ENCODE measurements at places on chromosomes 16 and 17.

GRCh38 chr16:66007717-66008116, 358.8 kb upstream of the CDH5 start:
- no peak for DNase-seq

GRCh38 chr17:38732376-38733281, 2.5 kb downstream of the CISD3 start:
- DNase-seq, result no peak

GRCh38 chr16:88711750-88712340, 5.5 kb downstream of the CTU2 start:
- DNase-seq, result no peak

- DNase-seq, result no peak
Observed at GRCh38 chr16:62755938-62756337, 719.7 kb upstream of the CDH8 start.

- no peak for DNase-seq
Observed at GRCh38 chr16:1645914-1646525, 32.1 kb upstream of the JPT2 start.

DNA sequence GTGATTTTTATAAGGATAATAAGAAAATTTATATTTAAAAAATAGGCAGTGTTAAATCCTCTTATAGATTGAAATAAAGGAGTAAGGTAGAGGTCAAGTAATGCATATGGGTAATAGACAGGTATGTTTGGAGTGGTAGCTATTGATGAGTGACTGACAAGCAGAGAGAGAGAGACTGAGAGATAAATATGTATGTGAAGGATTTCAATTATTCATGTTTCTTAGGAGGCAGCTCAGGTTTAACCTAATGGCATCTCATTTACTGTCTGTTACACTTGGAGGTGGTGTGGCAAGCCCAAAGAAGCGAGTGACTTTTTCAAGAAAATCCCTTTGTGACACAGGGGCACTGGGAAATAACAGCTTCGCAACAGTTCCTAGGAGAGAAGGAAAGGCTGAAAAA, 120.2 kb downstream of the KIF2B start:
- no peak for DNase-seq

DNA sequence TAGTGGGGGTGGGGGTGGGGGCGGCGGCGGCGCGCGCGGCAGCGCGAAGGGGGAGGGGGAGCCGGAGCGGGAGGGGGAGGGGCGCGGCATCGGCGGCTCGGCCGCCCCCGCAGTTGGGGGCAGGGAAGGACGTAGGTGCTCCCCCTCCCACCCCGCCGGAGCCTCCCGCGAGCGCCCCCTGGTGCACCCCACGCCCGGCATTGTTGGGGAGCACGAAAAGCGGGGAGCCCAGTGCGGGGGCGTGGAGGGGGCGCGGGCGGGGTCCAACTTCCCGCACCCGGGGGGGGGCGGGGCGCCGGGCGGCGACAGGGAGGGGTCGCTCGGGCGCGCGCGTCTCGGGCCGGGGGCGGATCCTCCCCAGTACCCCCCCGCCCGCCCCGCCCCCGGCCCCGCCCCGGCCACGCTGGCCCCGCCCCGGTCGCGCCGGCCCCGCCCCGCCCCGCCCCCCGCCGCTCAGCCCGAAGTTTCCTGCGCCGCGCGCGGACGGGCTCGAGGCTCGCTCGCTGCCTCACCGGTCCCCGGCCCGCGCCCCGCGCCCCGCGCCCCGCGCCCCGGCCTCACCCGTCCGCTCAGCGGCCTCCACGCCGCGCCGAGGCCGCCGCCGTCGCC, at the start of gene CACNA1H:
CACNA1H (plus strand) TSS at position 456 of the 609 bp plus-strand sequence. CDS start 632 bp downstream, outside the sequence.
- DNase-seq, result no peak

- no peak for DNase-seq
Observed at GRCh38 chr17:76124582-76125390, 16.3 kb downstream of the FOXJ1 start.

- DNase-seq, result no peak
Observed at GRCh38 chr17:5536866-5537650, 47.3 kb downstream of the NLRP1 start.

- DNase-seq, result no peak
Observed at GRCh38 chr16:10806698-10807097, 11.9 kb downstream of the TVP23A start.

- DNase-seq, result no peak
Observed at GRCh38 chr17:57341611-57342540, 85.6 kb downstream of the MSI2 start.

DNA sequence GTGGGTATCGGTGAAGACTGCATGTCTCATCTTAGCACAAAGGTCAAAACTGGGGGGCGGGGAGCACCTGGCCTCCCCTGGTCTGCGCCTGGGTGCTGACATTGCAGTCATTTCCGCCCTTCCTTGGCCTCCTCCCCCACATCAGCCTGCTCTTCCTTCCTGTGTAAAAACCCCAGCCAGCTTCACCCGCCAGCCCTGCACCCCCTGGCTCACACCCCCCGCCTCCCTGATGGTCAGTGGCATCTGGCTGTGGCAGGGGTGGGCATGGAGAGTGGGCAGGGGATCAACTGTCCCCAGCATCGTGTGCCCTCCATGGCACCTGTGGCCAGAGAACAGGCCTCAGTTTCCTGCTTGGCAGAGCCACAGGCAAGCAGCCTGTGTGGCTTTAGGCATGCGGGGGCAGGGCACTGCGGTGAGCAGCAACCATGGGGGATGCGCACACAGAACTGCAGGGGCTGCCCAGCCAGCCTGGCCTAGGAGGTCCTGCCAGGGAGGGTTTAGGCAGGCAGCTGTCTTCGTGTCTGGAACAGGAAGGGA, 26.5 kb upstream of the LASP1NB start:
- DNase-seq, result peak; percentile 95

DNA sequence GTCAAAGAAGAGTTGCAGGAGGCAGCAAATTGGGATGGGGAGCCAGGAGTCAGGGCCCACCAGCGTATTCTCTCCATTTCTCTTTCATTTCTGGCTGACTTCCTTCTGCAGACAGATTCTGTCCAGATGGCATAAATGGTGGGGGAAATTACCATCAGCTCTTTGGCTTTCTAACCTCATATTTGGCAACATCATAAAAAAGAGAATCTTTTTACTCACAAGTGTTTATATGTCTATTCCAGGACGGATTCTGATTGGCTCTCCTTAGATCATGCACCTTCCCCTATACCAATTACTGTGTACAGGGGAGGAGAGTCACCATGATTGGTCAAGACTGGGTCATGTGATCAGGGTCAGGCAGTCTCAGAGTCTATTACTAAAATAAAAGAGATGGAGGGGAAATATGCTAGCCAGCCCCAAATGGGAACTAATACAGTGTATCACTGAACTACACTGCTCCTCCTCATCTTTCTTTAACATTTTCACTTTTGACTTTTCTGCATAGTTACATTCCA, 537.1 kb upstream of the EEF2KMT start:
- DNase-seq, result no peak

DNA sequence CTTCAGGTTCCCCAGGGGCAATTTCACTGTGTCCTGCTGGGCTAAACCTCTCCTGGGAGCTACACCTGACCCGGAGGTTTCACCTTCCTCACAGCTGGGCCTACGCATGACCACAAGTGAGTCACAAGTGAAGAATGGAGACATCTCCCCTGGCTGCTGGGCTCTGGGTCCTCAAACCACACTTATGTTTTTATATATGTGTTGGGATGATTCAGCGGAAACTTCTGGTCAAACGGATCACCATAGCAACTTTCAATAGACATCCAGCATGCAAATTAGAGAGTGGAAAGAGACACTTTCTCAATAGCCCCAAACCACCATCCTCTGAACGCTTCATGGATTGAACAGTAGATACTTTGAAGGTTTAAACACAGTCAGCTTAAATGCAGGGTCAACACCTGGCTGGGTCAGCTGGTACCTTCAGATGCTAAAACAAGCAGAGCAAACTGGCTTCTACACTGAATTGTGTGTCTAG, 28.0 kb upstream of the MAF start:
- peak; percentile 15 for DNase-seq

DNA sequence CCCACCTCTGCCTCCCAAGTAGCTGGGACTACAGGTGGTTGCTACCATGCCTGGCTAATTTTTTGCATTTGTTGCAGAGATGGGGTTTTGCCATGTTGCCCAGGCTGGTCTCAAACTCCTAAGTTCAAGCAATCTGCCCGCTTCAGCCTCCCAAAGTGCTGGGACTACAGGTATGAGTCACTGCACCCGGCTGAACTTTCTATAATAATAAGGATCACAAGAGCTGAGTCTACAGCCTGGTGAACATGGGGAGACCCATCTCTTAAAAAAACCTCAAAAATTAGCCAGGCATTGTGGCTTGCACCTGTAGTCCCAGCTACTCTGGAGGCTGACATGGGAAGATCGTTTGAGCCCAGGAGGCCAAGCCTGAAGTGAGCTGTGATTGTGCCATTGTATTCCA, 53.5 kb downstream of the WDR59 start:
- no peak for DNase-seq

DNA sequence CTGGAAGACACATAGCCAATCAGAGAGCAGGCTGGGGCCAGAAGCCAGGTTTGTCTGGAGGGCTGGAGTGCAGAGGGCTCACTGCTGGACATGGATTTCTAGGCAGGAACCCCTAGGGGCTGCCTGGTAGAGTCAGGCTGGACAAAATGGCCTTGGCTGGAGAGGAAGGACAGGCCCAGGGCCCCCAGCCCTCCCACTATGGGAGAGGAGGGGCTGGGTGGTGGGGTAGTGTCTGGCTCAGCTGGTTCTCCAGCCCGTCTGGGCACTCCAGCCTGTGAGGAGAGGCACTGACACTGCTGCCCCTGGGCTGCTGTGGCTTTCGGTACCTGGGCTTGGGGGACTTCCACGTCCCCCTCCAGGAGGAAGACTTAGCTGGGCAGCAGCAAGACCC, 21.7 kb upstream of the DOK4 start:
- no peak for DNase-seq

GRCh38 chr17:72022328-72023275, 98.2 kb upstream of the SOX9 start:
- no peak for DNase-seq

- DNase-seq, result no peak
Observed at GRCh38 chr16:69932228-69932627, 18.9 kb upstream of the CLEC18A start.

- DNase-seq, result peak; percentile 41
Observed at GRCh38 chr17:73091770-73092522, 542 bp downstream of the SLC39A11 start.

DNA sequence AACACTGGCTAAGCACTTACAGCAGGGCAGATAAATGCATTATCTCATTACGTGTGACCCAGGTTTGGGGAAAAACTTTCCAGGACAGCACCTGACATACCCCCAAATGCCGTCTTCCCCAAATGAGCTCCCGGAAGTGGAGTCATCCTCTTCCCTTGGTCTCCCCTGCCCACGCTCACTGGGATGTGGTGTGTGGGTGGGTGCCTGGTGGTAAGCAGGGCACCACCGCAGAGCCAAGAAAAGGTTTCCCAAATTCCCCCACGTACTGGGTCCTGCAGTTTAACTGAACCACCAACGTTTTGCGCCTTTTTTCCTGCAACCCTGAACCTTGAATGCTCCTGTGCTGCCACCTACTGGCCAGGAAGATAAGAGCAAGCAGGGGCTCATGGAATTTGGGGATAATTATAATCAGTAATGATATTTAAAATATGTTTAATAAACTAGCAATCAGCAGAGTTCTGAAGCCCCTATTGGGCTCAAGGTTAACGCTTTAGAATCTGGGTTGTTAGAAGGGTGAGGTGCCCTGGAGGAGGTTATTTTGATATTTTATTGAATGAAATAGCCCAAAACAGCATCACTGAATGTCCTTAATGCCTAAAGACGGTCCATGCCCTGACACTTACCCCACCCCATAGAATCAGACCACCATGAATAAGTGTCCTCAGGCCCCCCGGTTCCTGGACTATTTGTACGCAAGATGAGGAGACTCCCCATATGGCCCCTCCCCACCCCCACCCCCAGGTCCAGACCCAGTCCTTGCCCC, 8.0 kb downstream of the SPPL2C start:
- DNase-seq, result peak; percentile 68

DNA sequence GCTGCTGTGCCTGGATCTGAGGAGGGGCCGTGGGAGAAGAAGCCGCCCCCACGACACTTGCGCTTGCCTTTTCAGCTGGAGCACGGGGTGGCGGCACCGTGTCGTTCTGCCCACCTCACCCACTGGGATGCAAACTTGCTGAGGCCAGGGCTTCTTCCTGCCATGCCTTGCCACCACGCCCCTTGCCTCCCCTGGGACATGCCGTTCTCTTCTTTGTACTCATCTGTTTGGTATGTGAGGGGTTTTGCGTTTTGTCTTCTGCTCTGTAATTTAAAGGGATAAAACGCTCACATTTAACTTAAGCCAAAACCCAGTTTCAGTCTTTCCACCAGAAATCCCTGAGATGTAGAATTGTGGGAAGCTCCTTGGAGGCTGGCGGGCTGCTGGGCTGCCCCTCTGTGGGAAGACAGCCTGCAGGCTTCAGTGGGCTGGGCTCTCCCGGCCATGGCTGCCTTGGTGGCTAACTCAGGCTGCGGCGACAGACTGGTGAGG, 180.2 kb downstream of the RPTOR start:
- DNase-seq, result no peak

- DNase-seq, result no peak
Observed at GRCh38 chr17:42079541-42079940, 18.7 kb downstream of the ZNF385C start.

GRCh38 chr16:12672986-12673385, 130.7 kb downstream of the CPPED1 start:
- DNase-seq, result no peak

- DNase-seq, result no peak
Observed at GRCh38 chr17:33560165-33560564, 267.1 kb upstream of the ASIC2 start.

GRCh38 chr16:76226011-76226410, 51.2 kb upstream of the CNTNAP4 start:
- DNase-seq, result no peak

DNA sequence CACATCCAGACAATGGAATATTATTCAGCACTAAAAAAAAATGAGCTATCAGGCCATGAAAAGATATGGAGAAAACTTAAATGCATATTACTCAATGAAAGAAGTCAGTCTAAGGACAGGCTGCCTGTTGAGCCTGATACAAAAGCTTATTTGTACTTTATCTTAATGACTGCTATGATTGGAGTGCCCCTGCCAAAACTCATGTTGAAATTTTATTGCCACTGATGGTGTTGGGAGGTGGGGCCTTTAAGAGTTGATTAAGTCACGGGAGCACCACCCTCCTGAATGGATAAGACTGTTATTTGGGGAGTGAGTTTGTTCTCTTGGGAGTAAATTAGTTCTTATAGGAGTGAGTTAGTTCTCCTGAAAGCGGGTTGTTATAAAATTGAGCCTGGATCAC, 9.9 kb downstream of the C17orf67 start:
- DNase-seq, result no peak

DNA sequence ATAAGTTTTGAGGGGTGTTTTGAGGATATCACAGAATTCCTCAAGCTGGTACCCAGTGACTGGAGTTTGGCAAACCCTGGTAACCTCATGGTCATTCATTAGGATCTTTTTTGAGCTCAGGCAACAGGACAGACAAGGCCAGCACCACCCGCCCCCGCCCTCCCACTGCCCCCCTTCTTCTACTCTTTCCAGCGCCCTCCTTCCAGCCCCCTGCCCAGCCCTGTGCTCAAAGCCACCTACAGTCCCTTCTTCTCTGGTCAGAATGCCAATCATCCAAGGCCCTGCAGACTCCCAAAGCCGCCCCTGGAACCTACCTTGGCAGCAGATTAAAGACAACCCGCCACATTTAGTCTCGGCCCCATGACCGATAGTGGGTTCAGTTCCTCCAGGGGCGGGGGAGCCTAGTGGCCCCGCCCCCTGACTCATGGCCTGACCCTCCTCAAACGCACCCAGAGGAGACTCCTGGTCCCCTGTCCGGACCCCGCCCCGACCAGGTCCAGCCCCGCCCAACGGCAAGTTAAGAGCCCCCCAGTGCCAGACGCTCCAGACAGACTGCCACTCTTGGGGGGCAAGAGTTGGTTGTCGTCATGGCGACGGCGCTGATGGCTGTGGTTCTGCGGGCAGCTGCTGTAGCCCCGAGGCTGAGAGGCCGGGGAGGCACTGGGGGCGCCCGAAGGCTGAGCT, at the start of gene NAGS:
NAGS (plus strand) TSS at position 546 of the 684 bp plus-strand sequence; CDS start at position 588, 42 bp downstream.
- no peak for DNase-seq
